Kasumi-1 (cell line): ENCODE measurements at places on chromosomes 6 and 20.

- no peak for DNase-seq
Measured at GRCh38 chr6:157911278-157911677, 70.4 kb upstream of the SYNJ2 start.

GRCh38 chr6:62441182-62441581 lies 155.2 kb upstream of the KHDRBS2 start:
- no peak for DNase-seq

GRCh38 chr6:10405513-10405900 lies 9.4 kb downstream of the TFAP2A start:
- no peak for DNase-seq

DNA sequence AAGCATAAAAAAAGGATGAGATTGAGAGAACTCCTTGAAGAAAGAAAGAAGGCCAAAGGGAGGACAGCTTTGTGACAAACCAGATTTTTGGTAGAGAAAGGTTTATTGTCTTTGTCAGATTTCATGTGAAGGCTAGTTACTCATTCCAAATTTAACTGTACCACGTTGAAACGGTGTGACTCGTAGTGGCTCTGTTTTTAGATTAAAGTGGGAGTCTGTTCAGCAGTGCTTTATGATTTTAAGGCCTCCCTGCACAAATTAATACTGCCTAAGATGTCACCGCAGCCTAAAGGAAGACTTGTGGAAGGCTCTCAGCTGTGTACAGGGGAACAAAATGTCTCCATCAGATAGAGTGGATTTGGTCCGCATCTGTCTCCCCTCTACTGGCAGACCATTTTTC lies 35.9 kb downstream of the CDC40 start:
- no peak for DNase-seq

DNA sequence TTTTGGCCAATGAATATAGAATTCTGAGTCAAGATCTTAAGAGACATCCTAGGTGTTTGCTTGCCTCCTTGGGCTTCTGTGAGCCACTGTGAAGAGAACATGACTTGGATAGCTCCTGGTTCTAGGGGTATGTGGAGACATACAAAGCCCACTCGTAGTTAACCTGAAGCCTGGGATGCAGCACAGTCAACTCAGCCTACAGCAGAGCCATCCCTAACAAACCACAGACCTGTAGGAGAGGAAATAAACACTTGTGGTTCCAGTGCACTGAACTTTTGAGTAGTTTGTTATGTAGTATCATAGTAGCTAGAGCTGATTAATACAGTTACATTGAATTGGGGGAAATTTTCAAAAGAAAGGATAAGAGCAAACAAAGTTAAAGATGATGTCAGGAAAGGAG lies 474.4 kb upstream of the HSF2 start:
- DNase-seq, result no peak

DNA sequence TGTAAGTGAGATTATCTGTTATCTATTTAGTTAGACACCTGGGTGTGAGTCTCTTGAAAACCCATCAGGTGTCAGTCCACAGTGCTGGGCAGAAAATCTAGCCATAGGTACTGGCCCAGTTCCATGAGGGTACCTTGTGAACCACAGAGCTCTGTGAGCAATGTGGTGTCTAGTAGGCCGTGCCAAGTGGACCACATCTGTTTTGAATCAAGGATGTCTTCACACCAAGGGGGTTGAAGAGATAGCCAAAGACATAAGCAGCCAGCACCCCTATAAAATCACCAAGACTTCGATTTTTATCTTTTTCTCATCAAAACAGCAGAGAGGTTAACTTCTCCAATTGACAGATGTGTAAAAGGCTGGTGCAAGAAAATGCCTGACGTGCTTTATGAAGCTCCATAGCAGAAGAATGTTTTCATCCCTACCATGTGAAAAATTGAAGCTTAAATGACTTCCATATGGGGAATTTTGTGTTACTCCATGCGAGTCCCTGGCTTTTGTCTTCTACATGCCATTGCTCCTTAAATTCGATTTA lies 368.7 kb downstream of the HAO1 start:
- no peak for DNase-seq
